ENCODE measurements at places on chromosomes 13 and 19.

DNA sequence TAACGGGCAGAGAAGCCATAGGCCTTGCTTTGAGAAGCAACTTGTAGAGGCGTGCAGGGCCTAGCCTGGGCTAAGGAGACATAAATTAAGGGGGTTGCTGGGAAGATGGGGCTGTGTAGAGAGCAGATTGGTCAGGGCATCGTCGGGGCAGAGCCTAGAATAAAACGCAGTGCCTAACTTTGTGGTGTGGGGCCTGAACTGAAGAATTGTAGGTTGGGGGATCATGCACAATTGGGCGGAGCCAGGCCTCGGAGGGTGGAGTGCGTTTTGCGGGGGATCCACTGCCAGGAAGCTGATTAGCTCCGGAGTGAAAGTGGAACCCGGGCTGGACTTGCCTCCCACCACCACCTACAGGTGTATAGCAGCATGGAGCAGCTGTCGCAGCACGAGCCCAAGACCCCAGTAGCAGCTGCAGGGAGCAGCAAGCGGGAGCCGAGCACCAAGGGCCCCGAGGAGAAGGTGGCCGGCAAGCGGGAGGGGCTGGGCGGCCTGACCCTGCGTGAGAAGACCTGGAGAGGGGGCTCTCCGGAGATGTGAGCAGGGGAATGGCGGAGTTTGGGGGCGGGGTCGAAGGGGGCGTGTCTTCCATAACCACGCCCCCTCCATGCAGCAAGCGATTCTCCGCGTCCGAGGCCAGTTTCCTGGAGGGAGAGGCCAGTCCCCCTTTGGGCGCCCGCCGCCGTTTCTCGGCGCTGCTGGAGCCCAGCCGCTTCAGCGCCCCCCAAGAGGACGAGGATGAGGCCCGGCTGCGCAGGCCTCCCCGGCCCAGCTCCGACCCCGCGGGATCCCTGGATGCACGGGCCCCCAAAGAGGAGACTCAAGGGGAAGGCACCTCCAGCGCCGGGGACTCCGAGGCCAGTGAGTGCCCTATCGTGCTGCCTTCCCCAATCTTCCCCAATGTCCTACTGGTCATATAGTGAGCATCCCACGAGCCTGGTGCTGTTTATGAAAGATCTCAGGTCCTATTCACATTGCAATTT lies 13.8 kb downstream of the DNASE2 start:
- DNase-seq = peak; percentile 57

- no peak for DNase-seq
Observed at GRCh38 chr13:108980237-108980636, 350.8 kb downstream of the MYO16 start.

GRCh38 chr19:5170329-5170745 lies 170.3 kb downstream of the PTPRS start:
- DNase-seq = peak; percentile 30

- no peak for DNase-seq
Observed at GRCh38 chr19:35438527-35438926, 9.5 kb upstream of the FFAR2 start.

GRCh38 chr13:54980651-54981050 lies 1952.0 kb downstream of the OLFM4 start:
- no peak for DNase-seq

GRCh38 chr13:20127262-20127561 lies 33.6 kb downstream of the GJA3 start:
- no peak for DNase-seq

- no peak for DNase-seq
Observed at GRCh38 chr19:2495130-2495641, 19.3 kb downstream of the GADD45B start.

DNA sequence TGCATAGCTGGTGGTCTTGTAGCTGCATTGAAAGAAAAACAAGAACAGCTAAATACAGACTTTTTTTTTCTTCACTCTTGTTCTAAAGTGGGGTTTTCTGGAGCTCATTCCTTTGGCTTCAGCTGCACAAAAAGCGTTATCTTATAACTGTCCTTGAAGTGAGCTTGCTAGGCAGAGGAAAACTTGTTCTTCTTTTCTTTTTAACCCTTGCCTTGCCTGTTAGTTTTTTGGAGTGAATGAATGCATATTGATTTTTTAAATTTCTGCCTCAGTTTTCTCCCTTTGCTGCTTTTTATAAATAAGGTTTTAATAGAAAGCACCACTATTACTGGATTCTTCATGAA lies 1.5 kb downstream of the ZNF765 start:
- no peak for DNase-seq

DNA sequence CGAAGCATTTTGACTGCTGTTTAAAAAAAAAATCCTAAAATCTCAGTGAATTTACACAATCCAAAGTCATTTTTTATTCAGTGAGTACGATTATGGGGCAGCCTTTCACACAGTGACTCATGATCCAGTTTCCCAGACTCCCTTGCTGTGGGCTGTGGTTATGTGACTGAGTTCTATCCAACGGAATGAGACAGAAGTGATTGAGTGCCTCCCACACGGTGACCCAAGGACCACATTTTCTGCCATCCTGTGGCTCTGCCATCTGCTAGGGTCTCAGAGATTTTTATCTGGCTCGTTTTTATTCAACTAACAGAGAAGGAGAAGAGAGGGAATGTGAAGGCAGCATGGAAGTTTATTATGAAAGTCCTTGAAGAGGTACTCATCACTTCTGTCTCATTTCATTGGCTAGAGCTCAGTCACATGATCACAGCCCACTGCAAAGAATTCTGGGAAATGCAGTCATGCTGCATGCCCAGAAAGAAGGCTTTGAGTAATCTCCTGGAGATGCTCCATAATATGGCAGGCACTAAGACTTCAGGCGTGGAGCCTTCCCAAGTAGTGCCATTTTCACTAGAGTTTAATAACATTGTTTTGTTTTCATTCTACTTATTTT lies 999.4 kb downstream of the UQCRFS1 start:
- no peak for DNase-seq

DNA sequence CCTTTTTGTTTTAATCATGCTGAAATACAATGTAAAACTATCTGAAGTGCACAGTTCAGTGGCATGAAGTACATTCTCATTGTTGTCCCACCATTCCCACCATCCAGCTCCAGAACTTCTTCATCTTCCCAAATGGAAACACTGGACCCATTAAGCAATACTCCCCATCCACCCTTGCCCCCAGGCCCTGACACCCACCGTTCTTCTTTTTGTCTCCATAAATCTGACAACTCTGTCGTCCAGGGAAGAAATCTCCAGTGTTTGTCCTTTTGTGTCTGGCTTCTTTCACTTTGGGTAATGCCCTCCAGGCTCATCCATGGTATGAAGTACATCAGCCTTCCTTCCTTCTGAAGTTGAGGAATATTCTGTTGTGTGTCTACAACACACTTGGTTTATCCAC lies 2.6 kb upstream of the SLC15A1 start:
- no peak for DNase-seq

- DNase-seq = peak; percentile 69
Observed at GRCh38 chr13:46170687-46171086, 11.3 kb downstream of the LCP1 start.

- DNase-seq = no peak
Observed at GRCh38 chr13:72638059-72638815, 89.2 kb downstream of the MZT1 start.

- no peak for DNase-seq
Observed at GRCh38 chr13:41682001-41682400, 224.7 kb downstream of the RGCC start.

- DNase-seq = no peak
Observed at GRCh38 chr19:52648336-52649016, 10.3 kb upstream of the ZNF83 start.

GRCh38 chr13:113297370-113298042 lies 467 bp downstream of the LAMP1 start:
- no peak for DNase-seq

DNA sequence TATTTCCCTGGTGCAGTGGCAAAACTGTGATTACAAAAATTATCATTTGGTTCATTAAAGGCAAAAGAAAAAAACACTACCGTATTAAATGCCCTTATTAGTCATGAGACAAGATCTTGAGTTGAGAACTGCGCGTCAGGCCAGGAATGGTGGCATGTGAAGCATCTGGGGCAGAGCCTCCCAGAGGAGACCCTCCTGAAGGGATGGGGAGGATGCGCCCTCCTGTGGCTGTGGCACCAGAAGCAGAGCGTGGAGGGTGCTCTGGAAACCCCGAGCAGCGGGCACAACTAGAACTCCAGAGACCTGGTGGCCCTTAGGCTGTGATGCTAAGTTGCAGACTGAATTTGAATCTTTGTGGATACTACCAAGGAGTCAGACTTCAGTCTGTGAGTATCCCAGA lies 11.5 kb downstream of the CUL4A start:
- no peak for DNase-seq

DNA sequence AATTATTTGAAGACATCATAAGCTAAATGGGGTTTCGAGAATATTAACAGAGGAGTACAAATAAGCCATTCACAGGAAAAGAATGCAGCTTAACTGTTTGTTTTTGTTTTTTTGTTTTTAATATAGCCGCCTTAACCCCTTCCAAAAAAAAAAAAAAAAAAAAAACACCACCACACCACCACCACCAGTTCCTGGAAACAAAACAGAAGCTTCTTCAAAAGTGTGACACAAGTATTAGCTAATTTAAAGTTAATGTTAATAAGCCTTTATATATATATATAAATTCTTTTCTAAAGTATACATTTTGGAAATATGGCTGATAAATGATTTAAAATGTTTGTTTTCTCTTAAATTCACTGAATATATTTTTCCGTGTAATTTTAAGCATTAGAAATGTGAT lies 1.4 kb downstream of the RAP2A start:
- no peak for DNase-seq

DNA sequence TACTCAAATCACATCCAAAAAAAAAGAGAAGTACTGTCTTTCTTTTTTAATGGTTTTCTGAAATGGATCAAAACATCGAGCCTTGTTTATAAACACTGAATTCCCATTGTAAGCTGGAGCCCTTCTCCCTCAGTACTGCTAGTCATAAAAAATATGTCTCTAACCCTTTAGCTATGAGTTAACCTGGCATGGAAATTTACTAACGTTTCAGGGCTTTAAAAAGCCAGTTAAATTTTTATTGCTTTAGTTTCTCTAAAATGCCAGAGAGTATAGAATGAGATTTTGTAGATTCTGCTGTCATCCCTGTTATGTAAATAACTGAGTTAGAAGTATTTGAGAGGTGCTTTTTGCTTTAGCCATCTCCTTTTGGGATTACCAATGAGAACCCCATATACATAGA lies 528.3 kb downstream of the EFNB2 start:
- no peak for DNase-seq

DNA sequence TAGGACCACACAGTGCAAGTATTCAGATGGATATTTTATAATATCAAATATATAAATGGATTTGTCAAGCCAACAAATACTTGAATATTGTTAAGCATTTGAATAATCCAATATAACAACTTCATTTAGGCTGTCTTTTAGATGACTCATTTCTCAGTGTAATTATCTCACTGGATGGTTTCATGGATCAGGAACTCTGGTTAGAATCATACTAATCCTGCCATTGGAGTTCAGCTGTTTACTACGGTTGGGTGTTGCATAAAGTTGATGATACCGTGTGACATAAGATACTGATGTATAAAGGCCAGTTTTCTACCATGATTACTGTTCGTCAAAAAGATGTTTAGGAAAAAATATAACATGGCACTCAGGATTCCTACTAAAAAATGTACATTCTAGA lies 196.3 kb downstream of the TSHZ3 start:
- no peak for DNase-seq

GRCh38 chr19:2150794-2151338 lies 500 bp downstream of the AP3D1 start:
- no peak for DNase-seq

GRCh38 chr13:110400786-110401533 lies 93.9 kb downstream of the COL4A2 start:
- no peak for DNase-seq

DNA sequence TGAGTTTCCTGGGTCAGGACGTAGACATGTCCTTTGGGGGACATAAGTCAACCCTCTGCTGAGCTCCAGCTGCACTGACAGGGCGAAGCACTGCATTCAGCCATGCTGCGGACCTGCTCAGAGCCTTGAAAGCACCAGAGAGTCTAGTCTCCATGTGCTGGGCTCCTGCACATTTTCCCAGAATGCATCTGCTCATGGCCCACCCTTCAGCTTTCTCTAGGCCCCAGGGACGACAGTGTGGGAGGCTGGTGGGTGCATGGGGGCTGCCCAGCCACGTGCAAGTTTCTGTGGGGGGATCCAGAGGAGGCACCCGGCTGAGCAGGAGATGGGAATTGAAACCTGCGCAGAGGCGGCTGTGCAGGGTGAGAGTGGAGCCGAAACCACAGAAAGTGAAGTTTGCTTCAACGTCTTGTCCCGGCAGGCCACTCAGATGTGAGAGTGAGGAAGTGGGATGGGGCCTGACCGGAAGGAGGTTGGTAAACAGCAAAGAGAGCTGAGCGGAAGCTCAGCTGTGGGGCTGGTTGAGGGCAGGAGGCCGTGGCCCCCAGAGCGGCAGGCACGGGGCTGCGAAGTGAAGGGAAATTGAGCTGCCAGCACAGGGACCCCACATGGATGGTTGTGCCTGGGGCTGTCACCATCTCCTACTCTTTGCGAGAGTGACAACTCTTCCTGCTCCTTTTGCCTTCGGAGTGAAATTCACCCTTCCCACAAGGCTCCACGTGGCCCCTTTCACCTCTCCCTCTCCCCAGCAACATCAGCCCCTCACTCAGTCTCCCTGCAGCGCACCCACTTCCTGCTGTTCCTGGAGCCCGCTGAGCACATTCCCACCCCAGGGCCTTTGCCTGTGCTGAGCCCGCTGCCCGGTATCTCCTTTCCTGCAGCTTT lies 11.8 kb downstream of the PGLS start:
- no peak for DNase-seq

DNA sequence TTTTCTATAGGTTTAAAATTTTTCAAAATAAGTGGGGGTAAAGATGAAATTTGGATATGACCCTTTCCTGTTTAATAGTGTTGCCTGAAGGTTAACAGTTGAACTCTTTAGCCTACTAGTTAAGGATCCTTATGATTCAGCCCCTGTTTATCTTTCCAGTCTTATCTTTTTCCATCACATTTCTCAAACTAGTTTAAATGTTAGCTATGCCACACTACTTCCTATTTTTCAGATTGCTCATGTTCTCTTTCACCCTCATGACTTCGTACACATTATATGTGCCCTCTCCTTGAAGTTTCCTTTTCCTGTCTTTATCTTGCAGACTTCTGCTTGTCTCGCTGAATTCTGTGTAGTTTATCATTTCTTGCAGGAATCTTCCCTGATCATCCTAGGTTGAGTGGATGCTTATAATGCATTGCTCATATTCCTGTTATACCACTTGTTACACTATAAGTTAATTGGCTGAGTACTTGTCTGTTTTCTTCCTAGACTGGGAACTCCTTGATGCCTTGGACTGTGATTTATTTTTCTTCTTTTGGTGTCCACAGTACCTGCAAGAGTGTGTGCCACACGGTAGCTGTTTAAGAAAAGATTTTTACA lies 86.7 kb downstream of the FNDC3A start:
- no peak for DNase-seq

Data from T-helper 2 cell (primary cell).